ENCODE measurements at places on chromosomes 1 and 21.

GRCh38 chr1:239802275-239802674 lies 289.4 kb upstream of the FMN2 start:
- DNase-seq, result no peak

DNA sequence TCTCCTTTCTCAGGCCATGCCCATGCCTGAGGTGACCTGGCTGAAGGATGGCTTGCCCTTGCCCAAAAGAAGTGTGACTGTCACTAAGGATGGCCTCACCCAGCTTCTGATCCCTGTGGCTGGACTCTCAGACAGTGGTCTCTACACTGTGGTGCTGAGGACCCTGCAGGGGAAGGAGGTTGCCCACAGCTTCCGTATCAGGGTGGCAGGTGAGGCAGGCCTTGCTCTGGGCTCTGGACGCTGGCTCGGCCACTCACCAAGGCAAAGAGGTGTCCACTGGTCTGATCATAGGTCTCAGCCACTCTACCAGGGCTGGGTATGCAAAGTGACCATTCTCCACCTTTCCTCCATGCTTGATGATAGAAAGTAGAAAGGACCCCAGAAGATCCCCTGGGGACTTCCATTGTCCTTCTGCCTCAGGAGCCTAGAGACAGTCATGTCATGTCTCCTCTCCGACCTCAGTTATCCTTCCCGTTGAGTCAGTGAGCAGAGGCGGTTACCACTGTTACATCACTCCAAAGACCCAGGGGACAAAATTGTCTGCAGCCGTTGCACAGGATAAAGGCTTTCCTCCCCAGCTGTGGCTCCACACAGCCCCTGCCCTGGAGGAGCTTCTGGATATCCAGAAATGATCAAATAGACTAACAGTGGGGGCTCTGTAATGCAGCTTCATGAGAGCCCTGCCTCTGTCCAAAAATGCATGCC lies 34.2 kb downstream of the IGFN1 start:
- no peak for DNase-seq

DNA sequence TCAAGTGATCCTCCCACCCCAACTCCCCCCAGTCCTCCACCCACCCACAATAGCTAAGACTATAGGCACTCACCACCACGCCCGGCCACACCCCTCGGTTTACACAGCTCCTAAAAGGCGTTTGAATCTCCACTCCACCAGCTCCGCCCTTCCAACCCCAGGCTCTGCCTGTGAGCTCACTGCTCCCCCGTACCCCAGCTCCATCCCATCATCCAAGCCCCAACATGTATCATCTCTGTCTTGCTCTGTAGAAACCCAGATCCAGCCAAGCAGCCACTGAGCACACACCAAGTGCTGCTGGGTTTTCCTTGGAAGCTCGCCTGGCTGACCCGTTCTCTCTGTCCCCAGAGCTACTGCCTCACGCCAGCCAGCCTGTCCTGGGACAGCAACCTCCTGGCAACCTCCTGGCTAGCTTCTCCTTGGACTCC lies 12.0 kb upstream of the S100A2 start:
- DNase-seq, result no peak

DNA sequence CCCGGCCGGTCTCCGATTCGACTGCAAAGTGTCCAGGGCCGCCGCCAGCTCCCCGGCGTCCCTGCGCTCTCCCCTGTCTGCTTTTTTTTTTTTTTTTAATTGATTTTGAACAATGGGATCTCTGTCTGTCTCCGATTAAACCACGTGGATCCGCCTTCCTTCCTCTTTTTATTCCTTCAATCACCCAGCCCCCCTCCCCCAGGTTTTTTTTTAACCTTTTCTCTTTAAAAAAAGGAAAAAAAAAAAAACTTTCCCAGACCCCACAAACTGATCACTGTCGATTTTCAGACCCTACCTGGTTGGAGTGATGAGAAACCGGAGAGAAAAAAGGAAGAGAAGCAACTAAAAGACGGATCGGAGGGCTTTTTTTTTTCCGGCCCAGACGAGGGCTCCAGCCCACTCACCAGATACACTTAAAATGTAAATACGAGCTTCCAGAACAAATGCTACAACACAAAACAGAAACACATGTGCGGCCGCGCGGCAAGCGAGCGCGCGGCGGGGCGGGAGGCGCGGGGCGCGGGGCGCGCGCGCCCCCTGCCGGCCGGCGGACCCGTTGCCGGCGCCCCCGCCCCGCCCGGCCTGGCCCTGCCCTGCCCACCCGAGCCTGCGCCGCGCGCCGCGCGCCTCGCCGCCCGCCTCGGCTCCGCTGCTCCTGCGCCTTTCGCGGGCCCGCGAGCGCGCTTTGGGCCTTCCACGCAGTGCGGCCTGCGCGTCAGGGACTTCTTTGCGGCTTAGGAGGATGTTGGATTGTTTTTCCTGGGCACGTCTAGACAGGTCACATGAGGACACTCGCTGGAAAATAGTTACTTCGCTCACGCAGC lies at the start of gene RCC2:
Gene RCC2, minus strand, starts transcription at position 428 of the 824 bp plus-strand sequence. CDS start 1,163 bp downstream, outside the sequence.
- peak; percentile 58 for DNase-seq

- no peak for DNase-seq
These were observed 611.7 kb downstream of the NUF2 start for GRCh38 chr1:163933437-163933836.

DNA sequence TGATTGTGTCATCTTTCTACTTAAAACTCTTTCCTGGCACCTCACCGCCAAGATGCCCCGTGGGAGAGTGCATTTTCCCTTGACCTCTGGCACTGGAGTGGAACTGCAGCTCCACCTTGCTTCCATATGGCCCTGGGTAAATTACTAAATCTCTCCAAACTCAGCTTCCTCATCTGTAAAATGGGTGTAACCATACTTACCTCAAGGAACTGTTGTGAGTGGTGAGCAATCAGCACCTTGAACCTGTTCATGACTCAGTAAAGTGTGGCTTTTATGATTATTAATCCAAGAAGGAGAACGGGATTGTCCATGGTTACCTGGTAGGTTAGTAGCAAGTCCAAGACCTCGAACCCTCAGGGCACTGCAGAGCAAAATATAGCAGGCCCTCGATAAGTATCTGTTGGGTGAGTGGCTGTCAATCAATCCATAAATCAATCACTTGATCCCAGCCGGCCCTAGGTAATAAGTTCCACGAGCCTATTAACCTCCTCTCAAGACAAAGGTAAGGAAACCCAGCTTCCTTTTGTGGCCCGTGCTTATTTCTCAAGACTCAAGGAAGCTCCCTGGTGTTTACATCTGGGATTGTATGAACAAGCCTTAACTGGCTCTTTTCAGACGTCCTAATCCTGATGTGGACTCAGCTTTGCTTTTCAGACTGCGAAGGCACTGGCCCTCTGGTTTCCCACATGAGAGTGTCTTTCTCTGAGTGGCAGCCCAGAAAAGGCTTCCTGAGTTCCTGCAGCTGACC lies 114.0 kb upstream of the GJB5 start:
- no peak for DNase-seq

DNA sequence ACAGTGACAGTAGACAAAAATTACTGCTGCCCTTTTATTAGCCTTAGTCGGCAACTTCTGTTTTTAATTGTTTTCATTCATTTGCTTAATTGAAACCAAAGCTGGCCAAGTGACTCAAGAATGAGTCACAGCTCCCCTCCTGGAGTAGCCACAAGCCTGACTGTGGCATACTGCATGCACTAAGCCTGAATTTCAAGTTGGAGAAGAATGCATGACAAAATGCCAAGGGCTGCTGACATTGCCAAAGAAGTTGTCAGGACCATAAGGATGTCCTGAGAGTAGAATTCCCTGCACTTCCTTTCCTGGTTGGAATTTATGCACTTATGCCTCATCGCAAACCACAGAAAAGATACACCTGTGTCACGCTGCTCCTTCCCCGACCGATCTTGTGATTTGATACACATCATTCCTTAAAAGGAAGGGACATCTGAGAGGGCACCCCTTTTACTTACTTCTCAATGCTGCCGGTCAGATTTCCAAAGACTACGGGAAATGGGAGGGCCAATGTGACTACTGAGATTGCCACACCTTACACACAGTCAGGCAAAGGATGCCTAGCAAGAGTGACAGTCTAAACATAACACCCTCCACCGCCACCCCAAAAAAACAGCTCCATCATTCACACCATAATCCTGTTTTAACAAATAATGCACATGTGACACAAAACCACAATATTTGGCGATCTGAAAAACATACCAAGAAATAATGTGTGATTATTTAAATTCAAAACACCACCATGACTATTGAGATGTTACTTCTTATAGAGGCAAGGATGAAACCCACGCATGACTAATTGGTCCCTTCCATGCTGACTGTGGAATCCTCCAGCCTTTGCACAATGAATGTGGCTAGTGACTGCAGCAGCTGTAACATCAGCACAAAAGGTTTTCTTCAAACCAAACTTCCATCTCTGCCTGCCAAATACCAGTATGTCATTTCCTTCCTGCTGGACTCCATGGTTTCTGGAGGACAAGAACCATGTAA lies 28.2 kb downstream of the VAV3 start:
- DNase-seq, result peak; percentile 24

Data from stimulated activated CD4-positive, alpha-beta T cell treated with anti-CD3 and anti-CD28 coated beads, Interleukin-1b, Interleukin-23, amount 100 ng/mL, for 24 hours (primary cell).